ENCODE measurements at places on chromosomes 12 and 14.

- DNase-seq, result no peak
Measured at GRCh38 chr12:49121047-49121696, 10.0 kb downstream of the TUBA1B start.

- peak; percentile 1 for DNase-seq
Measured at GRCh38 chr12:27277846-27278260, 33.8 kb downstream of the STK38L start.

GRCh38 chr14:74429991-74430390 lies 4.0 kb upstream of the SYNDIG1L start:
- DNase-seq, result no peak

DNA sequence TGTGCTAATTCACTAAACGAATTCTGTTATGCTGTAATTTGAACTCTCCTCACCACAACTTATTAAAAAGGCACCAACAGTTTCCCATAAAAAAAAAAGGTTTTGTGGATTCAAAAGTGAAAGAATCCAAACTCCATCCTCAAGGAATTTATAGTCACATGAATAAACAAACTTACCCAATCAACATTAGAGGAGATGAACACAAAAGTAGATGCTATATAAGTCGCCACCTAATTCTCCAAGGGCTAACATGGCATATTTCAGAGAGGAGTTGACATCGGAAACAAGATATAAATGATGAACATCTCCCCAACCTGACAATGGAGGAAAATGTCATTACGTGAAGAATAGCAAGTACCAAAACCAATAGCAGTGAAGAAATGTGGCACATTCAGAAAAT lies 265.5 kb upstream of the PRKD1 start:
- no peak for DNase-seq

DNA sequence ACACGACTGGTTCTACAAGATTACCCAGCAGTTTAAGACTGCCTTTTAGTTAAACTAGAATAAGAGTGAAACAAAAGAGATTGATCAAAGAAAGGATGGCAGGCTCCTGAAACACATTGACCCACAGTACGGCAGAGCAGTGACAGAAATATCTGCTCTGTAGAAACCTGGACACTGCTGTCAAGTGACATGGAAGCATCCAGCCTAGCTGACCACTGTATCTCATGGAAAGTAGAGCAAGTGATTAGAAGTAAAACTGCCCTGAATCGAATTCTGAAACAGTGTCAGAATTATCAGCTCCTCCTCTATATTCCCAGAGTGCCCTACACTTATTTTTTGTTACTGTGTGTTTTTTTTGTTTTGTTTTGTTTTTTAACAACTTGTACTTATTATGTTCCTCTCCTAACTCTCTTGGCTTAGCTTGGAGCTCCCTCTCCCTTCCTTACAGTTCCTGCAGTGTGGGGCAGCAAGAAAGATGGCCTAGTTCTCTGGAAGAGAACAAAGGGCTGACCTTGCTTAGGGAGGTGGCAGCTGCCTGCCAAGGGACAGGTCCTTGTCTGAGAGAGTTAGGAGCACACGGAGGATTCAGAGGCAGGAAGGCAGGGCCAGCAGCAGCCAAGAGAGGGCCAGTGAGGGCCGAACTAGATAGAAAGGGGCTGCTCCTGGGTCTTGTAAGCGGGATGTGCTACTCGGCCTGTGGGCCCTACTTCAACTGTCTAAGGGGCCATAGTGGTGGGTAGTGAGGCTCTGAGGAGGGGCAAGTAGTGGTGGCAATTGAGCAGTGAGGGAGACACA lies 97.2 kb downstream of the PTPRR start:
- DNase-seq, result no peak

GRCh38 chr14:39060818-39061437 lies 42.1 kb downstream of the SEC23A start:
- no peak for DNase-seq

GRCh38 chr14:96191353-96191752 lies 13.3 kb upstream of the BDKRB2 start:
- DNase-seq, result no peak

All from stimulated activated CD4-positive, alpha-beta T cell treated with anti-CD3 and anti-CD28 coated beads, TNF-alpha, amount 100 ng/mL, for 24 hours (primary cell).